HCT116 (cell line): ENCODE measurements at places on chromosomes 2 and 18. TPM values are rescaled to one million over a fixed set of nuclear protein-coding genes. Genes with fewer than 3 reads are reported as not detected.

DNA sequence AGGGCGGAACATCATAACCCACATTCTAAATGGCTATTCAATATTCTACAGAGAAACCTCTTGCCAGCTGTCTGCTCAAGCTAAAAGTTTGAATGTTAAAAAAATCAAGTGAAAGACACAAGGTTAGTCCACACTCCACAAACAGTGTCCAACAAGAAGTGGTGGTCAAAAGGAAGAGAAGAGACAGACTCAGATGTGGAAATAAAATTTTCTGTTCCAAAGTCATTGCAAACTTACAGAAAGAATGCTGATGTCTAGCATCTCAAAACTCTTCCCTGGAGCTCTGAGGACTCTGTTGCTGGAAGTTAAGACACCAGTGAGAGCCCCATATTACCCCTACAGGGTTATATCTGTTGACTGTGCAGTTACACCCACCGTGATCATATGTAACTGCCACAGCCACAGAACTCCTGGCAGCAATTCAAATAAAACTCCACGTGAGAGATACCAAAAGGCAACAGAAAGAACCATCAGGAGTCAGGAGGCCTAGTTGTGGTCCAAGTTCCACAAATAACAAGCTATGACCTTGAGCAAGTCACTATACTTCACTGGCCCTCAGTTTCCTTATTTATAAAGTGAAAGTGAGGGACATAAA, 60.9 kb downstream of the AAK1 start:
- H3K4me3 ChIP-seq, result no peak overlapping the region
- H3K36me3 ChIP-seq, result no peaks in the 10 kb centered on the region
- DNase-seq, result no peak
- no peak overlapping the region for H3K27ac ChIP-seq
- no peaks in the 10 kb centered on the region for H3K4me1 ChIP-seq

The GPBAR1 gene
- total RNA-seq, result 0.27 TPM

The PROM2 gene
- total RNA-seq, result 11.9 TPM

The CLEC4F gene
- total RNA-seq, result not detected

The DNAH6 gene
- 1.6 TPM for total RNA-seq

DNA sequence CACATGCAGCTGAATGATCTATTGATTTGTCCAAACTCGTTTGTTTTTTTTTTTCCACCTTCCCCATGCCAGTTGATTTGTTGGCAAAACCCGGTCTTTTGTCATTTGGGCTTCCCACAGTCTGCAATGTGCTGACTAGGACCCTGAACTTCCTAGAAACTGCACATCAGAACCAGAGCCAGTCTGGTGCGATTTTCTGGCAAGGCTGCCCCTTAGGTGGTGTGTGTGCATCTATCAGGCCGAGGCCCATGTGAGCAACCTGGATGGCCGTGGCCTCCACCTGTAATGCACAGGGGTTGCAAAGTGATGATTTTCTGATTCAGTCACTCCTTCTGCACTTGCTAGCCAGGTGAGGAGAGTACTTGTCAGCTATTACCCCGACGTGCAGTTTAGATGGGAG, 47.8 kb downstream of the NCK2 start:
- no peak overlapping the region for H3K27ac ChIP-seq
- no peak for DNase-seq
- H3K4me1 ChIP-seq, result peaks cover 9% of the 10 kb centered on the region; the same call in 1 of the 2 replicates
- H3K27me3 ChIP-seq, result no peaks in the 10 kb centered on the region
- no peak overlapping the region for H3K4me3 ChIP-seq

- no peak overlapping the region for H3K4me3 ChIP-seq
- H3K27me3 ChIP-seq, result no peaks in the 10 kb centered on the region
- no peak for DNase-seq
- no peaks in the 10 kb centered on the region for H3K36me3 ChIP-seq
- no peak overlapping the region for H3K27ac ChIP-seq
Observed at GRCh38 chr2:224347176-224348051, 54.5 kb downstream of the FAM124B start.

- no peaks in the 10 kb centered on the region for H3K4me1 ChIP-seq
- no peaks in the 10 kb centered on the region for H3K27me3 ChIP-seq
- H3K36me3 ChIP-seq, result no peaks in the 10 kb centered on the region
Observed at GRCh38 chr2:5826979-5827655, 134.9 kb downstream of the SOX11 start.

- no peaks in the 10 kb centered on the region for H3K4me1 ChIP-seq
- no peak overlapping the region for H3K4me3 ChIP-seq
- H3K36me3 ChIP-seq, result no peaks in the 10 kb centered on the region
- H3K27ac ChIP-seq, result no peak overlapping the region
- no peak for DNase-seq
Observed at GRCh38 chr18:45059695-45060094, 379.0 kb downstream of the SETBP1 start.

- H3K36me3 ChIP-seq, result no peaks in the 10 kb centered on the region
- no peak overlapping the region for H3K27ac ChIP-seq
- DNase-seq, result no peak
- H3K4me1 ChIP-seq, result peaks cover 4% of the 10 kb centered on the region; the same call in 1 of the 2 replicates
Observed at GRCh38 chr18:74994502-74995418, 214.2 kb downstream of the PTGR3 start.

DNA sequence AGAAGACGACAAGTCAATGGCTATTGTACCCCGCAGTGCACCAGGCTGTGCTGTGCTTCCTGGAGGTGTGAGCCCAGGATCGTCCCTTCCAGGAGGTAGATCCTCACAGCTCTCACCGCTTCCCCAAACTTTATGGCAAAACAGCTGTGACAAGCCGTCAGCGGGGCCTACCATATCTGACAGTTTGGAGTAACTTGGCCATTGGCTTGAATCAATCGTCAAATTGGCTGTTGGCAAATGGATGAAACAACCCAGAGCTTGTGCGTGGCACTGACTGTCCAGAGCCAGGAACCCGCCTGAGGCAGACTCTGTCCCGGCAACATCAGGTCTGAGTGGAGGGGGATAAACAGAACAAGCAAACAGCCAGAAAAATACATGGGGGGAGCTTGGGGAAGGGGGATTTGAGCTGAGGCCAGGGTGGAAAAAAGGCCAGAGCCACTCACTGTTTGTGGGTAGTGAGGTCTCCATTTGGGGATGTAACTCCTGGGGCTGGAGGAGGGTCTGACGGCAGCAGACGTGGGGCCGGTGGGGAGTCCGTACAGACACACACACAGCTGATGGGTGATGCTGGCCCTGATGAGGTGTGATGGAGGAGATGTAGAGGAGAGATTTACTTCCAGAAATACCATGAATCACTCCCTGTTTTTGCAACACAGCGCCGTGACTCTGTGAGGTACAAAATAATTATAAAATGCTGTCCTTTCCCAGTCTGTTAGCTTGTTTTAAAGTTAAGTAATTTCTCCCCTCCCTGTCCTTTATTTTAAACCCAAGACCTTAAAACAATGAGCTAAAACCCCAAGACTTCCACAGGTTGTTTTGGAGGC, 174.8 kb downstream of the TWIST2 start:
- H3K4me3 ChIP-seq, result no peak overlapping the region
- no peaks in the 10 kb centered on the region for H3K36me3 ChIP-seq
- no peaks in the 10 kb centered on the region for H3K4me1 ChIP-seq
- no peak for DNase-seq
- no peak overlapping the region for H3K27ac ChIP-seq

DNA sequence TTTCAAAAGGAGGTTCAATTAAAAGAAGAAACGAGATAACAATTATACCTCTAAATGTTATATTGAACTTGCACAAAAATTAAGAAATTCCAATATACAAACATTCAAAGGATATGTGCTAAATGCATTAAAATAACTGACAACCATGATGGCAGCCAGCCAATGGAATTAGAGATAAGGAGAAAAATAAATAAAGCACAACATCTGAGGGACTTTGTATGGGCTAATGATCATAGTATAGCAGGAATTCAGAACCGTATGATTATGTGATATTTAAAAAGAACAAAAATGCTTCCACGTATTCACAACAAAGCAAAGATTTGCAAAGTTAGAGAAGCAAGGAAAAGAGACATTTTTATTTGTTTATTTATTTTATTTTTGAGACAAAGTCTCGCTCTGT, 1103.0 kb downstream of the CBLN2 start:
- no peak overlapping the region for H3K4me3 ChIP-seq
- H3K27me3 ChIP-seq, result no peaks in the 10 kb centered on the region
- no peak overlapping the region for H3K27ac ChIP-seq
- H3K4me1 ChIP-seq, result no peaks in the 10 kb centered on the region
- no peak for DNase-seq
- H3K36me3 ChIP-seq, result no peaks in the 10 kb centered on the region

GRCh38 chr2:236719192-236719635, 149.6 kb downstream of the ACKR3 start:
- H3K27ac ChIP-seq, result no peak overlapping the region
- H3K4me3 ChIP-seq, result no peak overlapping the region
- DNase-seq, result no peak
- H3K27me3 ChIP-seq, result peaks cover 18% of the 10 kb centered on the region
- H3K4me1 ChIP-seq, result no peaks in the 10 kb centered on the region
- H3K36me3 ChIP-seq, result no peaks in the 10 kb centered on the region

The BIN1 gene
- total RNA-seq, result 31.8 TPM

DNA sequence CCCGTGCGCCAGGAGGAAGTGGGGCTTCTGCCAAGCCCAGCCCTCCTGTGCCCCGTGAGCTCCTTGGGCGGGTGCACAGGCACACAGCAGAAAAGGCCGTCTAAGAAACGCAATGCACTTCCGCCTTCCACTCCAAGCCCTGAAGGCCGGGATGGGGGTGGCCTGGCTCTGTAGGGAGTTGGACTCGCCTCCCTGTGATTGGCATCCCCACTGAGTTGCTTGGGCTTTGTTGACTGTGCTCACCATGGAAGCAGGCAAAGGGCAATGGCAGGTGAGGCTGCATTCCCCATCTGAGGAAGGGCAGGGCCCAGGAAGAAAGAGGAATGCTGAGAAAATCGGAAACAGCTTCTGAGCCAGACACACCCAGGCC, 66.8 kb downstream of the CRACDL start:
- no peak overlapping the region for H3K27ac ChIP-seq
- DNase-seq, result no peak
- no peaks in the 10 kb centered on the region for H3K27me3 ChIP-seq
- no peaks in the 10 kb centered on the region for H3K36me3 ChIP-seq
- H3K4me3 ChIP-seq, result no peak overlapping the region

The EFHD1 gene
- 0.52 TPM for total RNA-seq

DNA sequence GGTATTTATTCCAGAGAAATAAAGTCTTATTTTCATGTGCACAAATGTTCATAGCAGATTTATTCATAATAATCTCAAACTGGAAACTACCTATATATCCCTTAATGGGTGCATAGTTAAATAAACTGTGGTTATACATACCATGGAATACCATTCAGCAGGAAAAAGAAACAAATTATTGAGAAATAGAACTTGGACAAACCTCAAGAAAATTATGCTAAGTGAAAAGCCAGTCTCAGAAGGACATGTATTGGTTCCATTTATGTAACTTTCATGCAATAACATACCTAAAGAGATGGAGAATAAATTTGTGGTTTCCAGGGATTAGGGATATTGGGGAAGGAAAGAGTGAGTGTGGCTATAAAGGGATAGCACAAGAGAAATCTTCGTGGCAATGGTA, 452.6 kb downstream of the SETBP1 start:
- DNase-seq, result no peak
- H3K4me1 ChIP-seq, result no peaks in the 10 kb centered on the region
- no peak overlapping the region for H3K4me3 ChIP-seq
- H3K27ac ChIP-seq, result no peak overlapping the region
- H3K36me3 ChIP-seq, result no peaks in the 10 kb centered on the region

DNA sequence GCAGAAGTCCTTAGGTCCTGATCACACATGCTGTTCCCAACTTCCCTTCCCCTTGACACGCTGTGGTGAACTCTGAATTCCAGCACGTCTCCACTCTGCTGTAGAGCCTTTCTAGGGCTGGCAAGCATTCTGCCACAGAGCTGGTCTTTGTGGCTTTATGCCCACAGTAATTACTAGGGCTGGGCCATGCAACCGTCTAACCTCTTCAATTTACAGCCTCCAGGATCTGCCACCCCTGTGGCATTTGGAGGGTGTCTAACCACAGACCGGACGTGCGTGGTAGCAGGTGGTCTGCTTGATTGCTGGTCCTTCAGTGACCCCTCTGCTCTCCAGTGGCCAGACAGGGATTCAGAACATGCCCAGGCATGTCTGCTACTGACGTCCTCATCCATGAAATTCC, 43.1 kb upstream of the TGFA start:
- peak overlapping the region; percentile 93 for H3K27ac ChIP-seq
- peaks cover 24% of the 10 kb centered on the region for H3K4me1 ChIP-seq
- H3K4me3 ChIP-seq, result peak overlapping the region; percentile 28
- H3K36me3 ChIP-seq, result no peaks in the 10 kb centered on the region
- no peaks in the 10 kb centered on the region for H3K27me3 ChIP-seq

The ASB18 gene
- total RNA-seq, result not detected

DNA sequence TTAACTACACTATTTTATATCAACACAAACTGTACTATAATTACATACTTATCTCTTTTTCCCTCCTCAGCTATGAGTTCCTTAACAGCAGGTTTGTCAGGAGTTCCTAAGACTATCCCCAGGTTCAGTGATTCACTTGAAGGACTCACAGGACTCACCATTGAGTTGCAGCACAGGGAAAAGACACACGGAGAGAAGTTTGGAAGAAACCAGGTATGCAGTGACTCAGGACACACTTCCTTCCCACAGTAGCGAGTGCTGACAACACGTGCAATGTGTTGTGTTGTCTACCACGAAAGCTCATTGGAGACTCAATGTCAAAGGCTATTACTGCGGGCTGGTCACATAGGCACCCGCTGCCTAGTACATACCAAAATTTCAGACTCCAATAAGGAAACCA, 32.0 kb downstream of the MGAT4A start:
- DNase-seq, result no peak
- no peak overlapping the region for H3K4me3 ChIP-seq
- H3K4me1 ChIP-seq, result no peaks in the 10 kb centered on the region
- H3K36me3 ChIP-seq, result no peaks in the 10 kb centered on the region
- H3K27ac ChIP-seq, result no peak overlapping the region

GRCh38 chr2:115910270-115910669, 1467.8 kb downstream of the DPP10 start:
- H3K36me3 ChIP-seq, result no peaks in the 10 kb centered on the region
- H3K4me3 ChIP-seq, result no peak overlapping the region
- H3K4me1 ChIP-seq, result no peaks in the 10 kb centered on the region
- no peak overlapping the region for H3K27ac ChIP-seq
- DNase-seq, result no peak
- no peaks in the 10 kb centered on the region for H3K27me3 ChIP-seq

DNA sequence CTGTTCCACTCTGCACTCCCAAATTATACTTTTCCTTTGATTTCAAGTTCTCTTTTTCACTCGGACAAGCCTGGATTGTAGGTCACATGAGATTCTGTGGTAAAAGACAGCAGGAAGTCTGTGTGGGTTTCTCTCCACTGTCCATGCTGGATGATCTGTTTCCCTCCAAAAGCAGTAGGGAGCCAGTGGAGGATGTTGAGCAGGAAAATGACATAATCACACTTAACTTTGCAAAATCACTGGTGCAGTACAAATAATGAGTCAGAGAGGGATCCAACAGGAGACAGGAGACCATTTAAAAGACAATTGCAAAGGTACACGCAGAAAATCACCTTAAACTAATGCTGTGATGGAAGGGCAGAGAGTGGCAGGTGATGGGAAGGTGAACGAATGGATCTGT, 301.3 kb downstream of the ZNF407 start:
- DNase-seq, result no peak
- H3K27me3 ChIP-seq, result no peaks in the 10 kb centered on the region
- H3K4me3 ChIP-seq, result no peak overlapping the region
- peaks cover 9% of the 10 kb centered on the region for H3K4me1 ChIP-seq
